ENCODE measurements at places on chromosomes 6 and 20.

- no peak for DNase-seq
These were observed 4.4 kb downstream of the APMAP start for GRCh38 chr20:24987873-24988835.

DNA sequence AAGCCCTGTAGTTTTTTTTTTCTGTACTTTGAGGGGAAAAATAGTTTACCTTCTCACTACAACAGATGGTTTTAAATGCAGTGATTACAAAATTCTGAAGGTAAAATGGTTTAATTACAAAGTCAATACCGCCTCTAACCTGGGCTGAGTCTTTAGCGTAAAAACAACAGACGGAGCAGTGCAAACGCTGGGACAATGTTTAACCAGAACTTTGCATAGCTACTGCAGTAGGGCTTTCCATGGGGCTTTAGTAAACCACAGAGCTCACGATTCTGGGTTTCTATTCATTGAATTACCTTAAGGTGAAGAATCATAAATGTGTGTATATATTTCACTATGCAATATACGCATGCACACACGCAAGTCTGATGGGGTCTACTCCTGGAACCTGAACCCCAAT is 77.9 kb downstream of the RFX6 start:
- DNase-seq, result peak; percentile 29

GRCh38 chr20:4684837-4685413 is 36.8 kb upstream of the PRND start:
- no peak for DNase-seq

- DNase-seq, result no peak
These were observed 89.0 kb downstream of the CD40 start for GRCh38 chr20:46206992-46207549.

- DNase-seq, result no peak
These were observed 22.0 kb downstream of the RNF146 start for GRCh38 chr6:127288705-127289104.

- no peak for DNase-seq
These were observed 189.6 kb downstream of the GJA10 start for GRCh38 chr6:90083891-90084290.

GRCh38 chr6:90195094-90195829 is 101.4 kb downstream of the BACH2 start:
- DNase-seq, result no peak

DNA sequence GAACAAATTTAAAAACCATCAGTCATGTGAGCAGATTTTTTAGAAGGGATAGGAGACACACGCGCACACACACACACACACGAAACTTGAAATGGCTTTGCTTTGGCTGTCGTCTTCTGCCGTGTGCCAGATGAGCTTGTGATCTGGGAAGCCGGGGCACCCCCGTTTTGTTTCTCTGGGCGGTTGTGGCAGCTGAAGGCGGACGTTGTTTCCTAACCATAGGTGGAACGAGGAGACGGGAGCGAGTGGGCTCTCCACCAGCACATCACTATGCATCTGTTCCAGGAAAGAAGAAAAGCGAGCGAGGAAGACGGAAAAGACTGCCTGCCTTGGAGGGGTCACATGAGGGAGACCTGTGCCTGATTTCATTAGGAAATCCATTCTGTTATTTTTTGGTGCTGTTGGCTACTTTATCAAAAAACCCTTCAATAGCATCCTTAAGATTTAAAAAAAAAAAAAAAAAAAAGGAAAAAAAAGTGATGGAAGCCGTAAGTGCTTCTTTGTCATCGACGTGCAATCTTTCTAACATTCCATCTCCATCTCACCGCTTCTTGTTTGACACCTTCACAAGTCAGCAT is 142.1 kb downstream of the DTNBP1 start:
- no peak for DNase-seq

GRCh38 chr6:113921299-113921904 is 49.5 kb downstream of the HDAC2 start:
- no peak for DNase-seq

- no peak for DNase-seq
These were observed 409.9 kb upstream of the MARCKS start for GRCh38 chr6:113447088-113447831.

DNA sequence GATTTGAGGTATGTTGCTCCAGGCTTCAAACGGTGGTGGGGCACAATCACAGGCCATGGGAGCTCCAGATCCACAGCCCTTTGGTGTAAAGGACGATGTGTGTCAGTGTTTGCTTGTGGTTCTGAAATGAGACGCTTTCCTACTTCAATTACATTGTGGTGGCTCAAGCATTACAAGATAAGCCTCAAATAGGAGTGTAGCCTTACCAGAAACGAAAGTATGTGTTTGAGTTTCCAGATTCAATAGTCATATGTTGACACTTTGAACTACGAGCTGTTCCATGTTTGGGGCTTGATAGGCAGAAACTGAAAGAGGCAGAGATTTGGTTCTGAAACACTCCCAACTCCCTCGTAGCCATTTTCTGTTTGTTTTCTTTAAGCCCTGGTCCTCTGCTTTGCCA is 187.1 kb downstream of the MYLK4 start:
- DNase-seq, result peak; percentile 28

DNA sequence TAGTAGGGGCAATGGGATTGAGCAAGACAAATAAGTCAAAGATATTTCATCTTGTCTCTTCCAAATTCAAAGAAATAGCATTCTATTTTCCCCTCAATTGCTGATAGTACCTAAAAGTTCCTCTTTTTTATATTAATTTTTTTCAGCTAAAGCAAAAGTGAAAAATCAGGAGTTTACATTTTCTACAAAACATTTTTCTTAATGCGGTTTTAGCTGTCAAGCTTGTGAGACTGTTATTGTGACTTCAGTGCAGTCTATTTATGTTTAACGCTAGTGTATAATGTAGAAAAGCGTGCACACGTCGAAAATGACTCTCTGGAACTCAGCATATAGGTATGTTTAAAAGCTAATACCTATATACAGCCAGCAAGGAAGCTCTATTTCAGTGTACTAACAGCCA is 119.8 kb downstream of the BTBD3 start:
- no peak for DNase-seq

DNA sequence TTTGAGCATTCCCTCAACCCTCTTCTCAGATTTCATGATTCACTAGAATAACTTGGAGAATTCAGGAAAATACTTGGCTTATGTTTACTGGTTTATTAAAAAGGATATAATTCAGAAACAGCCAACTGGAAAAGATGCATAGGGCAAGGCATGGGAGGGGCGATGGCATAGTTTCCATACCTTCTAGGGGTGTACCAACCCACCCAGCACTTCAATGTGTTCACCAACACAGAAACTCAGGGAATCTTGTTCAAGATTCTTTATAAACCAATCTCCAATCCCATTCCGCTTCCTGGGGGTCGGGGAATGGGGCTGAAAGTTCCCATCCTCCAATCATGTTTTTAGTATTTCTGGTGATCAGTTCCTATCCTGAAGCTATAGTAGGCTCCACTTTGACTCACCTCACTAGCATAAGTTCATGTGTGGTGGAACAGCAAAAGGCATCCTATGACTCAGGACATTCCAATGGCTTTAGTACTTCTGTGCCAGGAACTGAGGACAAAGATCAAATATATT is 164.4 kb downstream of the SIM1 start:
- DNase-seq, result no peak

DNA sequence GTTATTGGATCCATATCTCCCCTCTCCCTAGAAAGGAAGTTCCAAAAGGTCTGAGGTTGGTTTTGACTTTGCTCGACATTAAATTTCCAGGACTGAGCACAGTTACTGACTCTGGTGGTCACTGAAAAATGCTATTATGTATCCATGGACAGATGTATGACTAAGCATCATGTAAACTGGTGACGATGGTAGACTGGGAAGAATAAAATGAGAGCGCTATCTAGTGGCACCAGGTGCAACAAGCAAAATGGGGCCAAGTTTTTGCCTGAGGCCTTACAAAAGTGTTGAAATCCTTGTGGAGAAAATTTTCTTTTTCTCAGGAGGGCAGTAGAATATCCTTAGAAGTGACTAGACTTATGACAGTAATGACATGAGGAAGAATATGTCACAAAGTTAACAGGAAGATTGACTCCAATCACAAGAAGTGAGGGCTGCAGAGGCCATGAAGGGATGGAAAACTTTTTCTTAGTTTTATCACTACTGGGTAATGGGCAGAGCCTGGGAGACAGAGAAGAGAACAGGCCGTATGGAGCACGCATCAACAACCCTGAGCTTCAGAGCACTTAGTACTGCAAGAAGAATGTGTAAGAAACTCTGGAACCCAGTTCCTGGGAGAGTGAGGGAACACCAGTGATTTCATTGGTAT is 88.9 kb upstream of the ELOVL5 start:
- peak; percentile 17 for DNase-seq

DNA sequence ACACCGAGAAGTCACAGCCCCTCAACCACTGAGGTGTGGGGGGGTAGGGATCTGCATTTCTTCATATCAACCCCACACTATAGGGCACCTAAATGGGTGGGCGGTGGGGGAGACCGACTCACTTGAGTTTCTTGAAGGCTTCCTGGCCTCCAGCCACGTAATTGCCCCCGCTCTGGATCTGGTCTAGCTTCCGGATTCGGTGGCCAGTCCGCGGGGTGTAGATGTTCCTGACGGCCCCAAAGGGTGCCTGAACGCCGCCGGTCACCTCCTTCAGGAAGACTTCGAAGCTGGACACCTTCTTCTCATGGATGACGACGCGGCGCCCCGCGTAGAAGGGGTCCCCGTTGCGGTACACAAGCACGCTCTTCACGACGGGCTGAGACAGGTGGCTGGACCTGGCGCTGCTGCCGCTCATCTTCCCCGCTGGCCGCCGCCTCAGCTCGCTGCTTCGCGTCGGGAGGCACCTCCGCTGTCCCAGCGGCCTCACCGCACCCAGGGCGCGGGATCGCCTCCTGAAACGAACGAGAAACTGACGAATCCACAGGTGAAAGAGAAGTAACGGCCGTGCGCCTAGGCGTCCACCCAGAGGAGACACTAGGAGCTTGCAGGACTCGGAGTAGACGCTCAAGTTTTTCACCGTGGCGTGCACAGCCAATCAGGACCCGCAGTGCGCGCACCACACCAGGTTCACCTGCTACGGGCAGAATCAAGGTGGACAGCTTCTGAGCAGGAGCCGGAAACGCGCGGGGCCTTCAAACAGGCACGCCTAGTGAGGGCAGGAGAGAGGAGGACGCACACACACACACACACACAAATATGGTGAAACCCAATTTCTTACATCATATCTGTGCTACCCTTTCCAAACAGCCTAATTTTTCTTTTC is at the start of gene DCDC2:
Gene DCDC2, minus strand, starts transcription at position 724 of the 883 bp plus-strand sequence. Its CDS starts 309 bp downstream, at position 415.
- no peak for DNase-seq

- no peak for DNase-seq
These were observed 30.8 kb downstream of the FBXO30 start for GRCh38 chr6:145783796-145784195.

DNA sequence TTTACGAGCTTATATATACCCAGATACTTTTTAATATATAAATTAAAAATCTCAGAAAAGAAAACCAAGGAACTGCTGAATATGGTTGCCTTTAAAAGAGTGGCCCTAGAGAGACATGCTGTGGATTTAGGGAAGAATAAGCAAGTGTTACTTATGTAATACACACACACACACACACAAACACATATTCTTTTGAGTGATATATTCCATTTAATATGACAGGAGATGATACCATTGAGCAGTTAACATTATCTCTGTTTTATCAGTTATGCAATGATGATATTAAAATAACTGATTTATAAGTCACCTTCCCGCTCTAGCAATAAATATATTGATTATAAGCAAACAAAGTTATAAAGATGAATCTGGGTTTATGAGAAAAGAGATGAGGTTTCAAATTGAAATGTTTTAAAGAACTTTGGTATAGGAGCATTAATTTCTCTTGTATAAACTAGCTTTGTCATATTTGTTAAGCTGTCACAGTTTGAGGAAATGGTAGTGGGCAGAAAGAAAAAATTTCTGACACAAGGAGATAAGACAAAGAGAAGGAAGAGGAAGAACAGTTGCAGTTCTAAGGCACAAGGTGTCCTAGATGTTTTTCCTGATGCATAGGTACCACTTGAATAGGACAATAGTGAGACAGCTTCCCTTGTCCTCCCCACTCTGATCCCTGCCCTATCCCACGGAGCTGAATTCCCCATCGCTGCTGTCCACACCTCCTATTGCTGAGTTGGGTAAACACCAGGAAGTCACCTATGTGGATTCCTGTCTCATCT is 26.4 kb downstream of the GPX5 start:
- no peak for DNase-seq

DNA sequence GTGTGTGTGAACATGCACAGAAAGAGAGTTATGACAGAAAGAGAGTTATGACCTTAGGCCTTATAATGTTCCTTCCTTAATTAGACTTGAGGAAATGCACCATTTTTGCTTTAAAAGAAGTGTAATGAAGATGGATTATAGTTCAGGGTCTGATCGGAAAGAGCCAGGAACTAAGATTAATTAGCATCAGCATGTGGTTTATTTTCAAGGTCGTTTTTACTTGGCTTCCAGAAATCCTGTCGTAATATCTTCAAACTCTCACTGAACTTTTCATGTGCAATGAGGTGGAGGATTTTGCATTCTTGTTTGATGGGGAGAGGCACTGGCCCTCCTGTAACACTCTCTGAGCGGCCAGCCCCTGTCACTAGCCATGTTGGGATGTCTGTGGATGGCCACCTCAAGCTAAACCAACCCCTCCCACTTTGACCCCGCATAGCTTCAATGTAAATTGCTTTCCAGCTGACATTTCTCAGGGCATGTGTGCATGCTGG is 116.8 kb downstream of the CDC5L start:
- DNase-seq, result no peak

DNA sequence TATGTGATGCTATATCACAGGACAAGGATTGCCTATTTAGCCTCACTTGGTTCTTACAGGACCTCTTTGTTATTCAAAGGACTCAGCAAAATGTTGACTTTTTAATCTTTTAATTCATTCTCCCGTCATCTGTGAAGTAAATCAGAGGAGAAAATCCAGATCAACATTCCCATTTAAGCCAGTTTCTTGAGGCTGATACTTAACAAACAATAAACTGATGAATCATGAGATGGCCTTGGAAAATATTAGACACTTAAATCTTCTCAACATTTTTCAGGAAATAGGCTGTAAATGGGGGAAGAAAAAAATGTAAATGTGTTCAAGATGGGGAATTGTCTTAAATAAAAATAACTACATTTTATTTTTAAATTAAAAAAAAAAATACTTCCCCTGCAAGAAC is 55.9 kb upstream of the UBR2 start:
- no peak for DNase-seq

All from HuH-7 (cell line).